ENCODE measurements at places on chromosomes 11 and 22. TPM values are rescaled to one million over a fixed set of nuclear protein-coding genes. Genes with fewer than 3 reads are reported as not detected.

The PLAAT2 gene
- not detected for total RNA-seq

The SCN4B gene
- total RNA-seq: 4.8 TPM

The SLC6A5 gene
- not detected for total RNA-seq

The CARNS1 gene
- total RNA-seq: 5.1 TPM

The FAM83F gene
- total RNA-seq: 0.02 TPM

The PRODH gene
- 18.9 TPM for total RNA-seq

The GRK3 gene
- total RNA-seq: 0.58 TPM

The RIMBP3B gene
- total RNA-seq: not detected

The LRFN4 gene
- total RNA-seq: 12.1 TPM

The PKP3 gene
- not detected for total RNA-seq

The OR11H1 gene
- not detected for total RNA-seq

The GLB1L2 gene
- total RNA-seq: 0.33 TPM

The NPAS4 gene
- not detected for total RNA-seq

- no peaks in the 10 kb centered on the region for H3K27me3 ChIP-seq
- H3K27ac ChIP-seq: no peak overlapping the region
- H3K36me3 ChIP-seq: no peaks in the 10 kb centered on the region
- H3K4me3 ChIP-seq: no peak overlapping the region
- peaks cover 9% of the 10 kb centered on the region for H3K4me1 ChIP-seq
Measured at GRCh38 chr11:117822074-117823033, 2.2 kb downstream of the FXYD2 start.

GRCh38 chr11:65573391-65574079 lies 1.2 kb downstream of the FAM89B start:
- peaks cover 77% of the 10 kb centered on the region for H3K4me1 ChIP-seq
- H3K36me3 ChIP-seq: no peaks in the 10 kb centered on the region
- H3K4me3 ChIP-seq: peak overlapping the region; percentile 69
- DNase-seq: peak; percentile 85
- H3K27me3 ChIP-seq: no peaks in the 10 kb centered on the region
- H3K27ac ChIP-seq: peak overlapping the region; percentile 100

- no peak for DNase-seq
- H3K27ac ChIP-seq: peak overlapping the region; percentile 84
- H3K4me3 ChIP-seq: no peak overlapping the region
Measured at GRCh38 chr22:26554956-26555355, 35.0 kb downstream of the TPST2 start.

- peak overlapping the region; percentile 76 for H3K27ac ChIP-seq
- H3K36me3 ChIP-seq: no peaks in the 10 kb centered on the region
- no peak for DNase-seq
Measured at GRCh38 chr11:95337972-95338429, 107.0 kb upstream of the SESN3 start.

GRCh38 chr11:110878513-110878912 lies 166.3 kb upstream of the ARHGAP20 start:
- H3K27ac ChIP-seq: no peak overlapping the region
- no peak overlapping the region for H3K4me3 ChIP-seq

GRCh38 chr22:44357966-44358465 lies 45.3 kb upstream of the SHISAL1 start:
- peaks cover 7% of the 10 kb centered on the region for H3K27me3 ChIP-seq
- H3K27ac ChIP-seq: no peak overlapping the region
- no peak for DNase-seq
- no peaks in the 10 kb centered on the region for H3K36me3 ChIP-seq
- peaks cover 12% of the 10 kb centered on the region for H3K4me1 ChIP-seq
- no peak overlapping the region for H3K4me3 ChIP-seq

DNA sequence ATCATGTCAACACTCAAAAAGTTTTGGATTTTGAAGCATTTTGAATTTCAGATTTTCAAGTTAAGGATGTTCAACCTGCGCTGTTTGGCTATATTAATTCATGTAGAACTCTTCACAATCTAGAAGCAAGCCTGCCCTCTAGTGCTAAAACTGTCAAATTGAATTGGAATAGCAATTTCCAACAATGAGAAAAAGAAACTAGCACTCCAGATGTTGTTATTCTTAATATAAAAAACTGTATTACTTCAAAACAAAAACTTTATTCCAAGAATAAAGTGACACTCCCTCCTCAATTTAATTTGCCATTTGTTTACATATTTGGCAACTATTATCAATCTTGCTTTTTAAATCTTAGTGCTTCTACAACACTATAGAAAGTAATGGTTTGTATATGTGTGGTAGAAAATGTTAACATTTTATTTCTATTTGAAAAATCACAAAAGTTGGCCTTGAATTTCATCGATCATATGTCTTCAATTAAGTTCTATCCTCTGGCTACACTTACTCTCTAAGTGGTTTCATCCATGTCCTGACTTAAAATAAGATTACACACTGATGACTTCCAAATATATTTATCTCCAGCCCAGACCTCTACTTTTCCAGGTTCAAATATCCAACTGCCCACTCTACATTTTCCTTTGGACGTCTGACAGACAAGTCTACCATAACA lies 36.6 kb downstream of the DCUN1D5 start:
- peaks cover 15% of the 10 kb centered on the region for H3K36me3 ChIP-seq
- no peaks in the 10 kb centered on the region for H3K27me3 ChIP-seq
- no peaks in the 10 kb centered on the region for H3K4me1 ChIP-seq
- DNase-seq: no peak
- no peak overlapping the region for H3K4me3 ChIP-seq
- no peak overlapping the region for H3K27ac ChIP-seq

GRCh38 chr22:39470451-39471291 lies 13.9 kb downstream of the MGAT3 start:
- no peaks in the 10 kb centered on the region for H3K27me3 ChIP-seq
- H3K4me3 ChIP-seq: no peak overlapping the region
- H3K36me3 ChIP-seq: no peaks in the 10 kb centered on the region
- H3K4me1 ChIP-seq: peaks cover 8% of the 10 kb centered on the region

DNA sequence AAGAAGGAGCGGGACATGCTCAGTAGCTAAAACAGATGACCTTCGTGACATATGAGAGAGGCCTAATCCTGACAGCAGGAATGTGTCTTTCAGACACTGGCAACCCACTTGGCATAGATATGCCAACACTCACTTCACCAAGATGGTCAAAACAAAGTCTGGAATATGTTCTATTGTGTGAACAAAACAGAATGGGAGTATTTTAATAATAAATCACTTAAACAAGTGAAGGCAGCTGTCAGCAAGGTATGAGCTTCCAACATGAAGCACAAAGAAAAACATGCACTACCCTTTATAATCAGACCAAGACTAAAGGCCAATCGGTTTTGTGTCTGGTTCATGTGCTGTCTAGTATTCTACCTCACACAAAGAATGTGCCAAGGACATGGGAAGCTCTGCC lies 23.1 kb downstream of the CCDC34 start:
- H3K27me3 ChIP-seq: no peaks in the 10 kb centered on the region
- H3K36me3 ChIP-seq: no peaks in the 10 kb centered on the region
- DNase-seq: no peak
- H3K4me1 ChIP-seq: no peaks in the 10 kb centered on the region

GRCh38 chr22:46362203-46362933 lies 26.9 kb downstream of the TRMU start:
- peaks cover 19% of the 10 kb centered on the region for H3K27me3 ChIP-seq
- no peaks in the 10 kb centered on the region for H3K4me1 ChIP-seq
- H3K4me3 ChIP-seq: no peak overlapping the region
- H3K27ac ChIP-seq: no peak overlapping the region
- DNase-seq: no peak
- H3K36me3 ChIP-seq: no peaks in the 10 kb centered on the region

DNA sequence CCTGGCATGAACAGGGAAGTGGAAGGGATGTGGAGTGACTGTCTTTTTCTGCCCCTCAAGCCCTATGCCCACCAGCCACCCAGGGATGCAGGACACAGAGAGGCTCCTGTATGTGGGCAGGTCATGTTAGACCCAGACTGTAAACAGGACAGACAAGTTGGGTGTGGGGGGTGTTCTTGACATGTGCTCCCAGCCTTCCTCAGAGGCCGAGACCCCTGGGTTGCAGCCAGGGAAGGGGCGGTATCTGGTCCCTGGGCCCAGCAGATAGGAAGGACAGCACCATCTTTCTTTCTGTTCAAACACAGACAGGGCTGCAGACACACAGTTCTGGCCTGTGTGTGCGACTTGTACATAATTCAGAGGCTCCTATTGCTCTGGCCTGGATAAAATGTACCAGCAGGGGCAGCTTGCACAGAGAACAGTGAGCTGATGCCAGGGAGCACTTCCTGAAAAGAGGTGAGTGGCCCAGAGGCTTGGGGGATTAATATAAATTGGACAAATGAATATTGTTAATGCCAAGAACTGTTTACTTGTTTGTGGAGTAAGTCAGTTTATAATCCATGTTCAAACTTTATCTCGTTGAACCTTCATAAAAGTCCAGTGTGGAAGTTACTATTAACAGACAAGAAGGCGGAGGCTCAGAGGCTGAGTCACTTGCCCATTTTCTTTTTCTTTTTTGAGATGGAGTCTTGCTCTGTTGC lies 16.6 kb downstream of the GDPD5 start:
- H3K27me3 ChIP-seq: no peaks in the 10 kb centered on the region
- H3K4me1 ChIP-seq: peaks cover 27% of the 10 kb centered on the region
- no peaks in the 10 kb centered on the region for H3K36me3 ChIP-seq
- H3K4me3 ChIP-seq: no peak overlapping the region
- DNase-seq: no peak
- peak overlapping the region; percentile 54 for H3K27ac ChIP-seq

GRCh38 chr22:23609983-23610781 lies 21.9 kb downstream of the DRICH1 start:
- no peaks in the 10 kb centered on the region for H3K36me3 ChIP-seq
- no peak overlapping the region for H3K27ac ChIP-seq
- no peak overlapping the region for H3K4me3 ChIP-seq
- no peak for DNase-seq
- H3K27me3 ChIP-seq: no peaks in the 10 kb centered on the region
- no peaks in the 10 kb centered on the region for H3K4me1 ChIP-seq

DNA sequence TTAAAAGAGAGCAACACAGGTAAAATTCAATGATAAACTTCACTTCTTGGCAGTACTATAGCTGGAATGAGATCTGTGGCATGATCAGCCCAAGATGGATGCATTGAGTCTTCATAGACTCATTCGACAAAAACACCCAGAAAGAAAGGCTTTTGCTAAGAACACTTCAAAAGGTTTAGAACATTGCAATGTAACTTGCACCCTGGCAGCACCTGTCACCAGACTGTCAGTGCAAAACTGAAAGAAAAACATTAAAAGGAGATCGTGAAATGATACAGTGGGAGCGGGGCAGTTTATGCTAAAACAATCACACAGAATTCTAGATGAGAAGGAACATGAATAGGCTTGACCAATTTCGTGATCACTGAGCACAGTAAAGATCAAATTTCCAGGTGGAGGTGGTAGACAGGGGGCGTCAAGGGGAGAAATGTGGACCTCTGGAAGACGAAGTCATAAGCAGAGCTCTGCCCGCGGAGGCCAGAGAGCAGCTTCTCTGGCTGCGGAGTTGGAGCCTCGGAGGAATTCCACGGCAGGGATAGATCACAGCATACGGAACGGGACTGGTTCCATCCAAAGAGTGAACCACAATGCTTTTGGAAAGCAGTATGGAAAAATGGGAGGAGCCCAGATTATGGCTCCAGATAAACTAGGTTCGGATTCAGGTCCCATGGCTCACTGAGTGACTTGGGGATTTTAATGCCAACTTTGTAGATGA lies 11.9 kb downstream of the VSIG10L2 start:
- DNase-seq: no peak
- H3K27me3 ChIP-seq: no peaks in the 10 kb centered on the region
- H3K4me1 ChIP-seq: no peaks in the 10 kb centered on the region
- no peak overlapping the region for H3K4me3 ChIP-seq
- H3K27ac ChIP-seq: no peak overlapping the region
- H3K36me3 ChIP-seq: no peaks in the 10 kb centered on the region

GRCh38 chr22:18145676-18146388 lies 4.1 kb upstream of the USP18 start:
- H3K36me3 ChIP-seq: no peaks in the 10 kb centered on the region
- H3K27me3 ChIP-seq: no peaks in the 10 kb centered on the region
- DNase-seq: no peak
- H3K27ac ChIP-seq: peak overlapping the region; percentile 59

DNA sequence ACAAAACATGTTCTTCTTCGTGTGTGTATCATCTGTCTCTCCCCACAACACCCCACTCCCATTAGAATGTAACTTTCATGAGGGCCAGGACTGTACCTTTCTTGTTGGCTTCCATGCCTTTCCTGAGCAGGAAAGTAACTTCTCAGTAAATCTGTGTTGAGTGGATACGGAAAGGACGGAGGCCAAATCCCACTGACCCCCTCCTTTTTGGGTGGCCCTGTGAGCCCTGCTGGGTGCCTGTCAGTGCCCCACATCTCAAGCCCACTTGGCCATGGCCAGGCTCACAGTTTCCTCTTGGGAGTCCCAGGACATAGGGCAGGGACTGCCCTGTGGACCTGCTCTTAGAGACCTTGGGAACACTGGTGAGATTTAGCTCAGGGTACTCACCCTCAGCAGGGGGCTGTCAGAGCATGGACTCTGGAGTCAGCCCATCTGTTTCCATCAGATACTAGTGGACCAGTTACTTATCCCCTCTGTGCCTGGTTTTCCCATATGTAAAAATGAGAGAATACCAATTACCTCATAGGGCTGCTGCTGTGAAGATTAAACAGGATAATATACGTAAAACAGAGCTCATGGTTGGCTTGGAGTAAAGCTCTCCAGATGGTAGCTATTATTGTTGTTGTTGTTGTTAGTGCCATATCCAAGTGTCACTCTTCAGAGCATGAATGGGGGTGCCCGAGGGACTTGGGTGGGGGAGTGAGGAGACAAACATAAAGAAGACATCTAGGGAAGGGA lies 1.0 kb upstream of the C11orf96 start:
- no peaks in the 10 kb centered on the region for H3K36me3 ChIP-seq
- peak overlapping the region; percentile 70 for H3K27ac ChIP-seq
- H3K4me1 ChIP-seq: peaks cover 15% of the 10 kb centered on the region
- H3K27me3 ChIP-seq: peaks cover 14% of the 10 kb centered on the region

GRCh38 chr11:14873632-14874031 lies 18.4 kb downstream of the CYP2R1 start:
- no peak overlapping the region for H3K27ac ChIP-seq
- peaks cover 28% of the 10 kb centered on the region for H3K36me3 ChIP-seq
- DNase-seq: no peak
- no peak overlapping the region for H3K4me3 ChIP-seq
- no peaks in the 10 kb centered on the region for H3K4me1 ChIP-seq
- H3K27me3 ChIP-seq: no peaks in the 10 kb centered on the region

- no peak overlapping the region for H3K4me3 ChIP-seq
- no peaks in the 10 kb centered on the region for H3K4me1 ChIP-seq
- H3K27me3 ChIP-seq: no peaks in the 10 kb centered on the region
Measured at GRCh38 chr11:70191495-70192140, 11.5 kb upstream of the FADD start.

DNA sequence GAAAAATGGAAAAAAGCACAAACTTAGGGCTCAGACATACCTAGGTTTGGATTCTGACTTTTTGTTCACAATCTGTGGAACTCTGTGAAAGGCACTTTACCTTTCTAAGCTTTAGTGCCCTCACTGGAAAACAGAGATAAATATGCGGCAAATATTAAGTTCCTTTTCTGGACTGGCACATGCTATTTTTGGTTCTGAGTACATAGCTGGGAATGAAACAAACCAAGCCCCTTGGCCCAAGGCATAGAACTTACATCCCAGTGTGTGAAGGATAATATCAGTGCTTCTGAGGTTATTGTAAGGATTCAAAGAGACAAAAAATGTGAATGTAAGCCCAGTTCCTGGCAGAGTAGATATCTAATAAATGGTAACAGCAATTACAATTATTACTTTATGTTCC lies 227.5 kb downstream of the ADAMTS15 start:
- no peak for DNase-seq
- H3K4me1 ChIP-seq: peaks cover 44% of the 10 kb centered on the region
- H3K4me3 ChIP-seq: peak overlapping the region; percentile 23
- no peaks in the 10 kb centered on the region for H3K36me3 ChIP-seq

All from gastrocnemius medialis (tissue), 4 donors.